ENCODE measurements at places on chromosomes 5 and 9. TPM values are rescaled to one million over a fixed set of nuclear protein-coding genes. Genes with fewer than 3 reads are reported as not detected.

DNA sequence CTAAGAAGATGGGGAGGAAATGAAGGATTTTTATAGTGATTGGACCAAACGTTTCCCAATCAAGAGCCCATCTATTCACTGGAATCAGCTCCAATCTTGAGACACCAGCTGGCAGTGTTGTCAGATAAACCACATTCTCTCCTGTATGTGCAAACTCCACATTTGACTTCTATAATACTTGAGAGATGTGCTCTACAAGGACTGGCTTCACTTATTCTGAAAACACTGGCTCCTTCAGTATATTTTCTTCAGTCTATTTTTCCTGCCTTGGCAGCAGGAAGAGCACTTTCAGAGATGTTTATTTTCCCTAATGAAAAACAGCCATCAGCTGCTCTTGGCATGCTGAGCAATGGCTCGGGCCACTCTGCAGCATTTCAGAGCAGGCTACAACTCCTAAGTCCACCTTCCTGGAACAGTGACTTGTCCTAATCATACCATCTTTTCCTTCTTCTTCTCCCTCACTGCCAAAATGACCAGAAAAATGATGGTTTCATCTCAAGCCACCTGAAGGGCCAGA lies 96.9 kb upstream of the FSTL4 start:
- DNase-seq, result no peak

- no peak for DNase-seq
These were observed 530.5 kb upstream of the TLE4 start for GRCh38 chr9:79041266-79041665.

GRCh38 chr9:133162861-133163503 lies 732 bp downstream of the GBGT1 start:
- no peak for DNase-seq

GRCh38 chr5:164435576-164435975 lies 930.2 kb downstream of the MAT2B start:
- DNase-seq, result no peak

DNA sequence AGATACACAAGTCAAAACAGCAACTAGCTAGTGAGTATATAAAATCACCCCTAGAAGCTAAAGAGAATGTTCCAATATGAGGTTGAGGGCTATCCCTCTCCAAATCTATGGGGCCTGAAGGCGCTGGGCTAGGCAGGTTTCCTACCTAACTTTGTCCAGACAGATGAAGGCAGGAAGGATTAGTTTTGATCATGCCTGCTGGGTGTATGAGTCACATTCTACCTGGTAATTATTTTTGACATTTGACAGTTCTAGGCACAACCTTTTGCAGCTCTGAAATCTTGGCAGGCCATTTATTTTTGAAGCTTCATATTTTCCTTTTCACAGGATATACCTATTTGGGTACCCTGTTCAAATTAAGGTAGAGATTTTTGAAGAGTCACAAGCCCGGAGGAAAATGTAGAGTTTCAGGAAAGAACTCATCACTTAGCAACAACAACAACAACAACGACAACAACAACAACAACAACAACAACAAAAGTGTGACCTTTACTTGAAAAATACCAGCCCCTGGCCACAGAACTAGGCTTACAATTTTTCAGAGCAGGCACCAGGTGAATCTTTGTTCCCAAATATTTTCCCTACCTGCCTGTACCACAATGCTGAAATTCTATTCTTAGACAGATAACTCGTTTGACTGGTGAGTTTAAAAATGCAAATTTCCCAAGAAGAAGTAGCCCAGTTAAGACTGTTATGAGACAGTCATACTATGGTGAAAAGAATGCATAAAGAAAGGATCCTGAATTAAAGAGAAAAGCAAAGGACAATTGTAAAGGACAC lies 175.5 kb upstream of the TUT7 start:
- DNase-seq, result no peak

- DNase-seq, result no peak
These were observed 61.3 kb downstream of the SECISBP2 start for GRCh38 chr9:89379508-89380115.

DNA sequence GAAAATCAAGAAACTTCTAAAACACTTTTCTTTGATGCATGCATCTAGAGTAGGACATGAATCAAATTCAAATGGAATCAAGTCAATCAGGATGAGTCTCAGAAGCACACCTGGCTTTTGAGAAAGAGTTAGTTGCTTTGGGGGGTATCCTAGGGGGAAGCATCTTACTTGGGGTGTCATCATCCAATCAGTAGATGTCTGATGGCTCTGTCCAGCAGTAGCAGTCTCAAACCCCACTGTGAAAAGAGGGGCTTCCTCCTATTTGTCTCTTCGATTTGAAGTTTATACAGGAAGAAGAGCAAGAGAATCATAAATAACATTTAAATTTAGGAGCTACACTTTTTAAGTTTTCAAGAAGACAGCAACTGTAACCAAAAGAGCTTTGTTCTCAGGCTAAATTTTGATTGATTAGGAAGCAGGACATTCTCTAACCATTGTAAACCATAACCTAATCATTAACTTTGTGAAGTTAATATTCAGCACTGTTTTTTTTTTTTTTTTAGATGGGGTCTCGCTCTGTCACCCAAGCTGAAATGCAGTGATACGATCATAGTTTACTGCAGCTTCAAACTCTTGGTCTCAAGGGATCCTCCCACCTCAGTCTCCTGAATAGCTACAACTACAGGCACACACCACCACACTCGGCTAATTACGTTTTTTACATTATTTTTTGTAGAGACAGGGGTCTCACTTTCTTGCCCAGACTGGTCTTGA lies 614.7 kb downstream of the CSNK1G3 start:
- no peak for DNase-seq

- no peak for DNase-seq
These were observed 33.3 kb upstream of the PHF2 start for GRCh38 chr9:93543117-93543516.

- DNase-seq, result no peak
These were observed 22.4 kb downstream of the ZDHHC11B start for GRCh38 chr5:761854-762710.

DNA sequence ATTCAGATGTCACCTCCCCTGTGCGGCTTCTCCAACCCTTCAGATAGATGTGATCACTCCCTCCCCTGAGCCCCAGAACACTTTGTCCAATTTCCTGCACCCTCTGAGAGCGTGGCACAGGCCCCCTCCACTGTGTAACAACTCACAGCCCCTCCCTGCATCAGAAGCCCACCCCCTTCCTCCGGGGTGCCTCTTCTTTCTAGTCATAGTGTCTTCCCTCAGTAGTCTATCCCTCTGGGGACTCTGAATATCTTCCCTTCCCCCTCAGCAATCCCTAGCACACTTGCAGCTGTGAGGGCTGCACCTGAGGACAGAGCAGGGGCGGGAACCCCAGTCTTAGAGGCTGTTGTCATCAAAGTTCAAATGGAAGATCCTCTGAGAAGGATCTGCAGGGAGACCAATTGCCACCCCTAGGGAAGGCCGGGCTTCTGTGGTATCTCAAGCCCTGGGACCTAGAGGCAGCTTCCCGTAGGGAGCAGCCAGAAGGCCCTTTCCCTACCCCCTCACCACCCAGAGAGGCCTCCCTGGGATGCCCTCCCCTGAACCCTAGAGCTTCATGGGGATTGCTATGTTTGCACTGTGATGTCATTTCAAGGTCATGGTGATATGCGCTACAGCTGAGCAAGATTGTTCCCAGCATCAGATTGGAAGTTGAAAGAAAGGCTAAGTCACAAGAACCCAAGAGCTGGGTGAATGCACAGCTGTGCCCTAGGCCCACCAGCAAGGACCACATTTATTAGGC lies 70.7 kb downstream of the THBS4 start:
- DNase-seq, result no peak

DNA sequence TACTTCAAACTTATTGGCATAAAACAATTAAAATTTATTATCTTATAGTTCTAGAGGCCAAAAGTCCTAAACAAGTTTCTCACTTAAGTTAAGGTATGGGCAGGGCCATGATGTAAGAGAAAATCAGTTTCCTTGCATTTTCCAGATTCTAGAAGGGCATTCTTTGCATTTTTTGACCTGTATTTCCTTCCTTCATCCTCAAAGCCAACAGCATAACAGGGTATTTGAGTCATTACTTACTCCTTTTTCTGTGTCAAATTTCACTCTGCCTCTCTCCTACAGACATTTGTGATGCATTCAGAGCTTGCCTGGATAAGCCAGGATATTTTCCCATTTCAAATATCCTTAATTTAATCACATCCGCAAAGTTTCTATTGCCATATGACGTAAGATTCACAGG lies 1499.0 kb downstream of the EFNA5 start:
- no peak for DNase-seq

DNA sequence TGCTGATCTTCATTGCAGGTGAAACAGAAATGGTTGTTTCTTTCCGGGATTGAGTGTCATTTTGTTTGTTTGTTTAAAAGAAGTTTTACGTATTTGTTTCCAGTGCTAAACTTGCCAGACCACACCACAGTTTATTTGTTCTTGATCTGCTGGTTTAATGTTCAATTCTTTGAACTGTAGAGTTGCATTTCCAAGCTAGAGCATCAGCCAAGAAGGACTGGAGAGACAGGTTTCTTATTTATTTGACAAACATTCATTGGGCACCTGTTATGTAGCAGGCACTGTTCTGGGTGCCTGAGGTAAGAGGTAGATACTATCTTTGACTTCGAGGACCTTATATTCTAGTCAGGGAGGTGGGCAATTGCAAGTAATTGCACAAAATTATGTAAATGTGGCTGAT lies 45.0 kb downstream of the MCCC2 start:
- DNase-seq, result peak; percentile 14

DNA sequence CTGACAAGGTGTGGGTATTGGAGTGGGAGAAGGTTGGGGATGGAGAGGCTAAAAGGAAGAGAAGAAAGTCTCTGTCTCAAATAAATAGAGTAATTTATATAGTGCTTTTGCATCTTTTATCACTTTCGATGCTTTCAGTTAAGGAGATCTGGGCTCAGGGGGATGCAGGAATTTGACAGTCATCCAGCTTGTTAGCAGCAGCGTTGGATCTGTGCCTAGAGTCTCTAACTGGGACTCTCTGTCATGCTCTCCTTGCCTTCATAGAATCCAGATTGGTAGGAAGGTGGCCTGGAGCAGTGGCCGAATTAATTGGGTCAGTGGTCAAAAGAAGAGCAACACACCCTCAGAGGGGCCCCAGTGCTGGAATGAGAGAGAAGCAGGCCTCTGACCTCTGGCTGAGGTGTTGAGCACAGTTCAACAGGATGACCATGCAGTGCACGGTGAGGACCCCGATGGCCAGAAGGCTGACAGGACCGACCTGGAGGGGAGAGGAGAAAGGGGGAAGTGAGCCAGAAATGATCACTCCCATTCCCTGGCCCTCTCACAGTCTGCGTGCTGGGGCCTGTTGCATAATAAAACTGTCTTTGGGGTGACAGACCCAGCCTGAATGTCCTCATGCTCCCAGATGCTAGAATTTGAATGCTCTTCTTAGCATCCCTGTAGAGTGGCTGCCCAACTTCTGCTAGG lies 7.6 kb downstream of the SLC36A3 start:
- no peak for DNase-seq

- no peak for DNase-seq
These were observed 291.1 kb upstream of the PDE4D start for GRCh38 chr5:60184606-60185005.

Gene MACIR
- 3.5 TPM for polyA plus RNA-seq

Gene TYRP1
- polyA plus RNA-seq, result 0.80 TPM

Gene APBA1
- 7.1 TPM for polyA plus RNA-seq

Gene TMEM252
- 0.24 TPM for polyA plus RNA-seq

Gene PCDHAC2
- polyA plus RNA-seq, result 0.67 TPM

Gene FREM1
- polyA plus RNA-seq, result 4.3 TPM

Gene LHX3
- not detected for polyA plus RNA-seq

Gene TLE1
- 37.6 TPM for polyA plus RNA-seq
